Hematopoietic multipotent progenitor cell treated with erythropoietin and hydrocortisone succinate and interleukin-3 and kit ligand, for 17 days (in vitro differentiated cells): ENCODE measurements at places on chromosomes 7 and 10.

GRCh38 chr7:40231796-40232195 is 97.0 kb downstream of the SUGCT start:
- no peak for DNase-seq

DNA sequence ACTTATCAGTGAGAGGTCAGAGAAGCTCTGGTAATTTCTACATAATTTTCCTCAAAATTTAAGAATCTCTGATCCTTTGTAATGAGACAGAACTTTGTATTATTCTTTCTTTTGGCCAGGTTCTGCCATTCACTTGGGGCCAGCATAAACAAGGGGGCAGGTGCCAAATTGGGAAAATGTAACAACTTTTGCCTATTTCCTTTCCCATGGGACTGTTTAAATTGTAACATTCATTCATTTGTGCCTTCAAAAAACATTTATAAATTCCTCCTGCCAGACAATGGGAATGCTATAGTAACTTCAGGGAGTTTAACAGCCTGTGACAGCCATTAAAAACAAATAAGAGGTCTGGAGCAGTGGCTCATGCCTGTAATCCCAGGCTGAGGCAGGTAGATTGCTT is 12.4 kb downstream of the DYNC1I1 start:
- no peak for DNase-seq

DNA sequence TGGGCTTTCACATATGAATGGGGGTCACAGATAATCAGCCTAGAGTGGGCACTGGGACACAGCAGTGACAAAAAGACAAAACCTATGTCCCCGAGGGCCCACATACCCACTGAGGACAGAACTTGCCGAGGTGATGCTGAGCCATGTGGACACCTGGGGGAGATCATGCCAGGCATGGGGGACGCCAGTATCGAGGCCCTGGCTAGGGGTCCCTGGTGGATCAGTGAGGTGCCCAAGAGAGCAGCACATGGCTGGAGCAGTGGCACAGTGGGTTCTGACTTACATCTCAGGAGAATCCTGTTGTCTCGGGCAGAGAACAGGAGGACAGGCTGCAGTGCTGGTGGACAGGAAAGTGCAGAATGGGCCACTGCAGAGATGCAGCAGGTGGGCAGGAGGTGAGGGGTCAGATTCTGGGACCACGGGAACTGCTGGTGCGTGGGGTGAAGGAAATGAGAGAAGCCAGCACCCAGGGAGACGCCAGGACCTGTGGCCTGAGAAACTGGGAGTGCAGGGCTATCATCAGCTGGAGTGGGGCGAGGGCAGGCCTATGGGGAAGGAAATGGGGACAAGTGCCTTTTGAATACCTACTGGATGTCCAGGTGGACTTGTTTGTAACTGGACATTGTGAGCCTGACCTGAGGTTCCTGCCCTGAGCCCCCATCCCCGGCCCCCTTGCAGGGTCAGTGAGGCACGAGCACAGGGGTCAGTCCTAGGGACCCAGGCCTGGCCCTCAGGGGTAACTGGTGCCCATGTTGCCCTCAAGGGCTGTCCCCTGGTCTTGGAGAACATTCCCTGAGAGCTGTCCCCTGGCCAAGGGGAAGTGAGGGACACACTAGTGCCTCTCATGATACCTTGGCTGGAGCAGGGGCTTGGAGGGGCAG is 91.2 kb upstream of the RET start:
- no peak for DNase-seq

- DNase-seq: no peak
Measured at GRCh38 chr10:62073429-62073828, 171.9 kb downstream of the ARID5B start.

DNA sequence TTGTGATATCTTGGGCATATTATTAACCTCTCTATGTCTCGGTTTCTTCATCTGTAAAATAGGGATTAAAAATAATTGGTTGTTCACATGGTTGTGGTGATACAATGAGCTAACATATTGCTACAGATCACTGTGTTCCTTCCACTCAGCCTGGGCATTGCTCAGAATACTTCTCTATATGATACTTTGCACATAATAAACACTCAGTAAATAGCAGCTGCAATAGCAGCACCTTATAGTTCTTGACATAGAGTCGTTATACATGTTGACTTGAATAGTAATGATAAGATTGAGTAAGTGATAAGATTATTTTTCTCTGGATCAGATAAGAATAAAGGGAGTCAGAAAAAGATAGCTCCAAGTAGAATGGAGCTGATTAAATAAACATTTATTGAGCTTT is 42.3 kb downstream of the PTTG1IP2 start:
- no peak for DNase-seq

DNA sequence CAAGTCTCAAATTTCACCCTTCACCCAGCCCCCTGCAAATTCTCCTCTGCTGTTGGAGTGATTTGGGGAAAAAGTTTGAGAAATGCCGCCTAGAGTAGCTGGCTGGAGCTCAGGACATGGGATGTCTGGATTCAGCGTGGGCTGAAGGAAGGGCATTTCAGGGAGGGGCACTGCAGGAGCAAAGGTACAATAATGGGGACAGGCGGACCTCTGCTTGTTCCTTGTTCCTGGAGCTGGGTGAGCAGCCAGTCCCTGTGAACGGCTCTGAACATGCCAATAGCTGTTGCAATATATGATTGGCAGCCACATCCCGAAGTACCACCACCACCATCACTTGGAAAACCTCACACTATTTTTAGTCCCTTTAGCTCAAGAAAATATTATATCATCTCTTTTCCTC is 23.4 kb downstream of the ADRA2A start:
- no peak for DNase-seq

DNA sequence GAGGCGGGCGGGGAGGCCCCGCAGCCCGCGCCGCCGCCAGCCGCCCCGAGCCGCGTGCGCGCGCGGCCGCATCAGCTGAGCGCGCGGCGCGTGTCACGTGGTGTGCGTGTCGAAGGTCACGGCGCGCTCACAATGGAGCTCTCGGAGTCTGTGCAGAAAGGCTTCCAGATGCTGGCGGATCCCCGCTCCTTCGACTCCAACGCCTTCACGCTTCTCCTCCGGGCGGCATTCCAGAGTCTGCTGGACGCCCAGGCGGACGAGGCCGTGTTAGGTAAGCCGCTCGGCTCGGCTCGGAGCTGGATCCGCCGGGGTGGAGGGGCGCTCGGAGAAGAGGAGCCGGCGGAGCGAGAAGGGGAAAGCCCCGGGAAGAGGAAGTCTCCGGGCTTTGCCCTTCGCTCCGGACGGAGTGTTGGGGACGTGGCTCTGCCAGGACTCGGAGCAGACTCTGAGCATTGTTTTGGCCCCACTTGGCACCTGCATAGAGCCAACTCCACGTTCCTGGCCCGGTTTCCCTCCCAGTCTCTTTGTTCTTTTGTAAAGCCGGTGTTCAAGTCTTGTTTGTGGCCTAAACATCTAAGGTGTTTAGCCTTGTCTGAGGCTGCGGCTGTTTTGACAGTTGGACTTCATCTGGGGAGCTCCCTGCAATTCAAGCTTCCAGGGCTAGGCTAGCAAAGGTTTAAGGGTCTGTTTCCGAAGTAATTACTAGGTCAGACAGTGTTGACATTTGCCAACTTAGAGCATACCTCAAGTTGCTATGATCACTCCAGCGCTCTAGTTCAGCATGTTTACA is at the start of gene COMMD3:
TSS of gene COMMD3 (plus strand) at position 103 of the 790 bp plus-strand sequence. CDS start at position 133, 30 bp downstream.
- DNase-seq: peak; percentile 87
